ENCODE measurements at places on chromosomes 3 and 15.

GRCh38 chr3:45904931-45905330 is 18.6 kb downstream of the CCR9 start:
- DNase-seq, result no peak

GRCh38 chr15:79593119-79593869 is 161.2 kb downstream of the MINAR1 start:
- peak; percentile 21 for DNase-seq

DNA sequence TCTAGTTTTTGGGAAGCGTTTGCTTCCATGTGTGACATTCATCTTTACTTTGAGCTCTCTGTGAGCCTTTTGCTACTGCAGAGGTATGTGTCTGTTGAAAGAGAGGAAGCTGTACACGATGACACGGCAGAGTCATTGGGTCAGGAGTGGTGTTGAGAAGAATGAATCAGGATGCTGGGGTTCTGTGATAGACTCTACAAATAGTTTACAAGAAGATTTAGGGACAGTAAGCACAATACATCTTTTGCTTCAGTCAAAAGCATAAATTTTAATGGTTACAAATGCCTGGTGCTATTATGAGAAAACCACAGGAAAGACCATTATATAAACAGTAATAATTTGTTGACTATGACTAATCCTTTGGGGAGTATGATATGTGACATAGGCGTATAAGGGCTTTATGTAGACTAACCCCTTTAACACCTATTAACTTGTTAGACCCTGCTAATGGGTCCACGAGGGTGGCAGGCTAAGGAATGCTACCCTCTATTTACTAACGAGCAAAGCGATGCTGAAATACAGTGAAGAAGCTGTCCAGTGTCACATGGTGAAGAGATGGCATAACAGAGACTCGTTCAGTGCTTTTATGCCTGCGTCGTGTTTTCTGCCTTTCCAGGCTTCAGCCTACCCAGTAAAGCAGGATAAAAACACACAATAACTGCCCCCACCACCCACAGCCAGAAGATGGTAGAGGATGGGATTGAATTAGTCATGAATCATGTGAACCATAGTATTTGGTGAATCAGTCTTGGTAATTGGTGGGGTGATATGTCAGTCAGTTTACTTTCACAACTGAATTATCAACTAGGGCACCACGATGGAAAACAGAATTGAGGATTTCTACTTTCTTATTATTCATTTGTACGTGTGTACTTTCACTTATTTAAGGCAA is 118.8 kb downstream of the LPP start:
- DNase-seq, result no peak

DNA sequence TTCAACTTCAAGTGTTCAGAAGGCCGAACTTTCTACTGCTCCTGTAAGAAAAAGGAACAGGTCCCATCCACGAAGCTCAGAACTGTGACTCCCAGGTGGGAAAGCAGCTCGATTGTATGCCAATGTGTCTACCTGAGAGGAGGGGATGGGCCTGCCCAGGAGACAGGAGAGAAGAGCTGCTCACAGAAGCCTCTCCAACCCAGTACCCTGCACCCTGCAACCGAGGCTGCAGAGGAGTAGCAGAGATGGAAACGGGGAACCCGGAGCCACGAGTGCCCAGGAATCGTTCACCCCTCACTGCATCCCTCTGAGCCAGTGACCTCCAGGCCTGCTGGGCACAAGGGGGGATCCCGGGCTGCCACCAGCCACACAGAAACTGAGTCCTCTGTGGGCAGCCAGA is 86.5 kb upstream of the PRR23E start:
- DNase-seq, result no peak
